ENCODE measurements at places on chromosomes 11 and 22.

- peak; percentile 85 for DNase-seq
Observed at GRCh38 chr11:67265633-67266448, 432 bp upstream of the GRK2 start.

DNA sequence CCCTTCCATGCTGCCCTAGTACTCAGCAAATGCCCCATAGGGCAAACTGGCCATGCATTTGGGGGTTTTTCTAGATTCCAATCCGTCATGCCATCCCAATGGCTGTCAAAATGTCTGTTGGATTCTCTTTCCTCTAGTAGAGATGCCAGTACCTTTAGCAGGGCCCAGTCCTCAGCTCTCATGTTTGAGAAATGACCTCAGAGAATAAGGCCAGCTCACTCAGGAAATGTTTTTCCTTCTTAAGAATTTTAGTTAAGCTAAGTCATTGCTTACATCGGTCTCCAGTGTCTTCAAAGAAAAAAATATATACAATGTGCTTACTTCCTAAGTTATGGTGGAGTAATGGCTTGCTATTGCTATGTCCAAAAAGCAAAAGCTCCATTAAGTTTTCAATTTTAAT lies 14.1 kb upstream of the ALKBH3 start:
- peak; percentile 61 for DNase-seq

- DNase-seq, result peak; percentile 89
Observed at GRCh38 chr11:12174477-12175143, 64.2 kb downstream of the MICAL2 start.

GRCh38 chr11:539971-540481 lies 2.7 kb downstream of the LRRC56 start:
- DNase-seq, result no peak

Data from GM23248 (cell line).